ENCODE measurements at places on chromosomes 3 and 15.

DNA sequence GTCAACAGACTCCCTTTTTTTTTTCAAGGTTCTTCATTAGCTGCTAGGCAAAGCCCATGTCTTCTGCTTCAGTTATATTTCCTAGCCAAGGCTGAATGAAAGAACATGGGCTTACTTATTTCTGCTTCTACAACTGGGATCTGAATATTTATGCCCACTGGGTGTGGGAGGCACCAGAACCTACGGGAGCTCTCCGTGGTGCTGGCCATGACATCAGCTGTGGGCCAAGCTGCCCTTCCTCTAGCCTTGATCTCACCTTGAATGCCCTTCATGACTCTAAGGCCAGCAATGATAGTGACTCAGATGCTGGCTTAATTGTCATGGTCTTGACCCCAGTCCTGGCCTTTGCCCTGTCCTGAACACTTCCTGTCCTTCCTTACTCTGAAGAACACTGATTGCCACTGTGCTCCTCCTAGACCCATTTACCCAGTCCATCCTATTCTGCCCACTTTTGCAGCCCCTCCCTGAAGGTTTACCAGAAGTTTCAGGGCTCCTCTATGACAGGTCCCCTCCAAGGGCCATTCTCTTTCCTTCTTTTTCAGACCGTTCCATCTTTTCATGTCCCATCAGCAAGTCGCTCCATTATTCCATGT is 32.8 kb upstream of the PRR20G start:
- no peak for DNase-seq

DNA sequence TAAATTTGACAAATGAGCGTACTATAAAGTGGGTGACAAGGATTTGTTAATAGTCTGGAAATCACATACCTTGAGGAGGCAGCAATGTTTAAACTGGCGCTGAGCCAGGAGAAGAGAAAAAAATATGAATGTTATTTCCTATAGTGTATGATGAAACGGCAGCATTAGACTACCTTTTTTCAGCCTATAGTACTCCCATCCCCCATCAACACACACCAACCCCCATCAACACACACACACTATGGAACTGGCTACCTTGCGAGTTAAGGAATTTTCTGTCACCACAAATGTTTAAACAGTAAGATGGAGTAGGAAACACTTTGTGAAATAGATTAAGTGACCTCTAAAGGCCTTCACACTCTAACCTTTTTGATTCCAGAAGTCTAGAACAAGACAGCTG is 46.8 kb upstream of the ZCWPW2 start:
- DNase-seq: no peak

DNA sequence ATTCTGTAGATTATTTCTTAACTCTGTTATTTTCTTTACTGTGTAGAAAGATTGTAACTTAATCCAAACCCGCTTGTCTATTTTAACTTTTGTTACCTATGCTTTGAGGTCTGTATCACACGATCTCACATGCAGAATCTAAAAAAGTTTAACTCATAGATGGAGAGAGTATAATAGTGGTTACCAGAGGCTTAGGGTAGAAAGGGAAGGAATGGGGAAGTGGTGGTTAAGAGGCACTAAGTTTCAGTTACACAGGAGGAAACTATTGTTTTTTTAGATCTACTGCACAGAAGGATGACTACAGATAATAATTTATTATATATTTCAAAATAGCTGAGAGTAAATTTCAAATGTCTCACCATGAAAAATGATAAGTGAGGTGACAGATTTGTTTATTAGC is 515.2 kb downstream of the RSL24D1 start:
- DNase-seq: no peak

DNA sequence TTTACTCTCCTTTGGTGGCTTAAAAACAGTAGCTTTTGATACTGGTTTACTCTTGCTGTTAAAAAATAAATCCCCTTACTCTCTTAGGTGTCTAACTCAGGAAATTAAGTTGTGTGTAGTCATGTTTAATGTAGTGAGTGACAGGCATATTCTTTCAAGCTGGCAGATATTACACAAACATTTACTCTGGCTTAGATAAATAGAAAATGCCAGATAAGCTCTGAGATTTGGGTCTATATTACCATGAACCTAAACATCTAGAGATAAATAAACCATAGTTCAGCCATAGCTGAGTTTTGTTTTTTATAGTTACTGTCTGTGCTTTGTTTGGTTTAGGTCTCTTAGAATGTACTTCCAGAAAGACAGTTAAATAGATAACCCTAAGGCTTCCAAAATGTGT is 2.4 kb downstream of the SEMA6D start:
- DNase-seq: no peak

DNA sequence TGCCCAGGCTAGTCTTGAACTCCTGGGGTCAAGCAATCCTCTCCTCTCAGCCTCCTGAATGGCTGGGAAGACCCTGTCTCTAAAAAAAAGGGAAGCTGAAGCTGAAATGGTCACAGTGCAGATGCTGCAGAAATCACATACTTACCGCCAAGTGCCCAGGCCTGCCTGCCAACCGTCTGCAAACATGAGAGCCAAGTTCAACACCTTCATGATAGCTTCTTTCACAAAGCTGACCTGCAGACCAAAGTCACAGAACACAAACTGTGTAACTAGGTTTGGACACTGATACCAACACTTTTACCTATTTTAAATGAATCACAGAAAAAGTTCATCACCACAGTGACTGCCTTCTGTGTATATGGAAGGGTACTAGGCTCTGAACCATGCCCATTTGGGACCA is 22.8 kb upstream of the CYFIP1 start:
- DNase-seq: no peak

- DNase-seq: no peak
These were observed 52.7 kb upstream of the SPATA12 start for GRCh38 chr3:57007521-57008460.

GRCh38 chr3:167978071-167978470 is 117.7 kb downstream of the GOLIM4 start:
- no peak for DNase-seq

DNA sequence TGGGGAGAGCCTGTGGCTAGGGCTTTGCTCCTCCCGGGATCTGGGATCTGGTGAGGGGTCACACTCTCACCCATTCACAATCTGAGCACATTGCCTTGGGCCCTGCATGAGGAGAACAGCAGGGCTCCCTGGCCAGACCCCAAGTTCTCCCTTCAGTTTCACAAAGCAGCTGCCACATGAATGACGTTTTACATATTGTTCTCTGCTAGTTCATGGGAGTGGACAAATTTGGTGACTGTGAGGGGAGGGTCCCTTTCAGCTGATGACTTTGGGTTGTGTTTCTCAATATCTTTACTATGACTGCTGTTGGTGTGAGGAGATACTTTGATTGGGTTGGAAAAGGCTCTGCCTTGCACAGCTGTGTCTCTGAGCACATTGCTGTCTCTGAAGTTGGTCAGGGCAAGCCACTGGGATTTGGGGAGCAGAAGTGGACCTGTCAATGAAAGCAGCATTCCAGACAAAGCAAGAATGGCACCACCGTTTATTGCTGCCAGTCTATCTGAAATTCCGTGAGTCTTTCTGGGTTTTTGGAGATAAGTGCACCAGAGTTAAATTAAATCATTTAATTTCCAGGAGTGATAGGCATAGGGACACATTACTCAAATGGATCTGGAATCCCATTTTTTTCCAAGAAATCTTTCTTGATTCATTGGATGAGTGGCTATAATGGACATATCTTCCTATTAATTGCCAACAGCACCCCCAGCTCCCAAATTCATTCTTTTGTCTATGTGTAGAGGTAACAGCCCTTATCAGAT is 10.3 kb downstream of the TIMP4 start:
- no peak for DNase-seq

- no peak for DNase-seq
These were observed 48.7 kb upstream of the RYK start for GRCh38 chr3:134299185-134299887.

DNA sequence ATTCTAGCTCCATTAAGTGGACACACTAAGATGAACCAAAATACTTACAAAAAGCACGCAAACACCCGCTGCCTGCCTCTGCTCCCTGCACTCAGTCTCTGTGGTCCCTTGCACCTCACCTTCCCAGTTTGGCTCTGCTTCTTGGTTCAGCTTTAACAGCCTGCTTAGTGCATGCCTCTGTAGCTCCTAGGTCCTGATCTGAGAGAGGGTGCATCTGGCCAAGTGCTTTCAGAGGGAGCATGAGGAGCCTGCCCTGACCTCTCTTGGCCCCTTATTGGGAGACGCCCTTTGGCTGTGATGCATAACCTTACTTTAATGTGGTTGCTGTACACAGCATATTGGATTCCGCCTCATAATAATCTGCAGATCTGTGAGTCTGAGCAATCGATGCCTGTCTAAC is 21.2 kb upstream of the ATP10A start:
- no peak for DNase-seq

- DNase-seq: no peak
These were observed 182.0 kb upstream of the WNT5A start for GRCh38 chr3:55669133-55669532.

DNA sequence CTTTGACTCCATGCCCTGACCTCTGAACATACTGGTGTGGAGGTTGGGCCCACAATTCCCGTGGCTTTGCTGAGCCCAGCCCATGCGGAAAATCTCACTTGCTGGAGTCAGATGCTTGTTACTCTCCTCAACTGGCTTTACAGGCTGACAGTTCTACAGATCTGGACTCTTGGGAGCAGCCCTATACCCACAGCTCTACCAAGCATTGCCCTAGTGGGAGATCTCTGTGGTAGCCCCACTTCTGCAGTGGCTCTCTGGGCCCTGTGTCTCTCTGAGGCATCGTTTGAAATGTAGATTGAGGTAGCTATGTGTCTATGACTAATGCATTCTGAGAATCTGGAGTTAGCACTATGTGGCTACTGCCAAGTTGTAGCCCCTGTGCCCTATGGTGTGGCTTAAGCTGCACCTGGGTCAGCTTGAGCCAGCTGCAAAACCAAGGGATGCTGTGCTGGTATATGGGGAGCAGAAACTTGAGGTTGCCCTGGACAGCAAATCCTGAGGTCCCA is 625.8 kb upstream of the ALCAM start:
- no peak for DNase-seq

- no peak for DNase-seq
These were observed 565.0 kb downstream of the MAGI1 start for GRCh38 chr3:65473736-65474135.

DNA sequence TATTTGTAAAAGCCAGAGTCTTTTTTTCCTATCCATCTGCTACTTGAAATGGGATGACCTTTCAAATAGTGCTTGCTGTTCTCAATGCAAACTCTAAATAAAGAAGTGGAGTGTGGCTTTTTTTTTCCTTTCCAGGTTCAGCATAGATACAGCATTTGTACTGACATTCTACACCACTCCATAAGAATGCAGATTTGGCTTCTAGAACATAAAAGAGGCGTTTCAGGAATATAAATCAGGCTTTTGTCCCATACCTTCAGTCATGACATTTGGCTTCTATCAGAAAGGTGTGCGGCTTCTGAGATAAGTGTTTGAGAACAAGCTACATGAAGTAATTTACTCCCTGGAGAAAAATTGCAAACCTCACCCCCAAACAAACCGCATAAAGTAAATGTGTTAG is 553.1 kb downstream of the FHIT start:
- no peak for DNase-seq

DNA sequence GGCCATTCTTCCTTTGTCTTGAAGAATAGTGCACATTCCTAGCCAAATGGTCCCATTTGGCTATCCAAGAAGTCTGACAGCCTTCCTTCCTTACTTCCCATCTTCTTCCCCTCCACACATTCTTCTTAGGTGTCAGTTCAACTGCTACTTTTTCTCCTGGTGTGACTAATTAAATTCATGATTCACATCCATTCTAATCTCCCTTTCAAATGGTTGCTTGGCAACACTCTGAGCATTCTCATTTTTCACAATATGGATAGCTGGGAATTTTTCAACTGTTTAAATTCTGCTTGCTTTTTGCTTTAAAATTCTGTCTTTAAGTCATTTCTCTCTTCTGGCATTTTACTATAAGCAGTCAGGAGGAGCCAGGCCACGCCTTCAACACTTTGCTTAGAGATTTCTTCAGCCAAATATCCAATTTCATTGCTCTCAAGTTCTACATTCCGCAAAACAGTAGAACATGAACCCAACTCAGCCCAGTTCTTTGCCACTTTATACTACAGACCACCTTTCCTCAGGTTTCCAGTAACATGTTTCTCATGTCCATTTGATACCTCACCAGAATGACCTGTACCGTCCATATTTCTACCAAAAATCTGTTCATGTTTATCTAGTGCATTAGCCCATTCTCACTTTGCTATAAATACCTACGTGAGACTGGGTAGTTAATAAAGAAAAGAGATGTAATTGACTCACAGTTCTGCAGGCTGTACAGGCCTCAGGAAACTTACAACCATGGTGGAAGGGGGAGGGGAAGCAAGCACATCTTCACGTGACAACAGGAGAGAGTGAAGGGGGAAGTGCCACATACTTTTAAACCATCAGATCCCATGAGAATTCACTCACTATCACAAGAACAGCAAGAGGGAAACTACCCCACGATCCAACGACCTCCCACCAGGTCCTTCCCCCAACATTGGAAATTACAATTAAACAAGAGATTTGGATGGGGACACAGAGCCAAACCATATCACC is 31.9 kb upstream of the MCF2L2 start:
- DNase-seq: no peak

GRCh38 chr3:150495563-150496168 is 50.6 kb downstream of the SERP1 start:
- DNase-seq: no peak

DNA sequence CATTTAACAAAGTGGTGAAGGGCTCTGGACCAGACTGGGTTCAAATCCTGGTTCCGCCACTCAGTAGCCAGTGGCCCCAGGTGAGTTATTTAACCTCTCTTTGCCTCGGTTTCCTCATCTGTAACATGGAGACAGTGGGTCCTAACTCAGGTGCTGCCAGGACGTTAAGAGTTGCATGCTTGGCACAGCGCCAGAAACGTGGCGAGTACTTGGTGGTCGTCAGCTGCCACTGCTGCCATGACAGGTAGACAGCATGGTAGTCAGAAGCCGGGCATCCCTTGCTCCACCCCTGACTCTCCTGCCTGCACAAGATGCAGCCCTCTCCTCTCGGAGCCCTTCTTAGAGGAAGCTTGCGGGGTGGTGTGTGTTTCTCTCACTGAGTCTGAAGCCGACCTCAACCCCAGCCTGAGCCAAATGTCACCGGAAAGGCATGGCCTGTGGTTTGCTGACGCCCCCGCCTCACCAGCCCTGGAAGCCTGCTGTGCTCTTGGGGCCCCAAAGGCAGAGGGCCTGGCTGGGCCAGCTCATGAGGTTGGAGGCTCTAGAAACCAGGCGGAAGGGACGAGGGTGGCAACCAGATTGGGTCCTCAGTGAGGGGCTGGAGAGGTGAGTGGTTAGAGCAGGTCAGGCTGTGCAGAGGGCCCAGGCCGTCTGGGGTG is 160.8 kb upstream of the TLE3 start:
- DNase-seq: no peak

GRCh38 chr3:179181021-179181472 is 32.9 kb downstream of the PIK3CA start:
- no peak for DNase-seq

DNA sequence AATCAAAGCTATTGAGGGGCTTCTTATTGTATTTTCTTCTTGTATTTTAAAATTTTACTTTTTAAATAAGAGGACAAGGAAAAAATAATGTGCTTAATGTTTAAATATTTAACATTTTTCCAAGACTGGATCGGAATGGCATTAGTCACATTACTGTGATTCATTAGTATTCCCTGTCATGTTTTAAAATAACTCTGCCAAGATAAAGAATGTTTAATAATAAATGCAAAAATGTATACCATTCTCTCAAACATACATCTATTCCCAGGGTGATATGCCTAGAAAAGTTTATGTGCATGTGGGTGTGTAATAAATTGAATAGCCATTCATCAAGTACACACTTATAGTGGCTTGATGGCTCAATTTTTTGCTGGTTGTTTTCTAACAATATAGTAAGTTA is 936.1 kb downstream of the PLOD2 start:
- DNase-seq: no peak
